Aorta (tissue), 5 donors: ENCODE measurements at places on chromosomes 7 and 10.
A peak's percentile ranks its signal among the peaks of the same experiment; 100 is the strongest.

GRCh38 chr10:61804414-61804813, 97.1 kb upstream of the ARID5B start:
- no peak for DNase-seq

GRCh38 chr7:88835147-88835728, 39.7 kb upstream of the TEX47 start:
- DNase-seq = no peak

DNA sequence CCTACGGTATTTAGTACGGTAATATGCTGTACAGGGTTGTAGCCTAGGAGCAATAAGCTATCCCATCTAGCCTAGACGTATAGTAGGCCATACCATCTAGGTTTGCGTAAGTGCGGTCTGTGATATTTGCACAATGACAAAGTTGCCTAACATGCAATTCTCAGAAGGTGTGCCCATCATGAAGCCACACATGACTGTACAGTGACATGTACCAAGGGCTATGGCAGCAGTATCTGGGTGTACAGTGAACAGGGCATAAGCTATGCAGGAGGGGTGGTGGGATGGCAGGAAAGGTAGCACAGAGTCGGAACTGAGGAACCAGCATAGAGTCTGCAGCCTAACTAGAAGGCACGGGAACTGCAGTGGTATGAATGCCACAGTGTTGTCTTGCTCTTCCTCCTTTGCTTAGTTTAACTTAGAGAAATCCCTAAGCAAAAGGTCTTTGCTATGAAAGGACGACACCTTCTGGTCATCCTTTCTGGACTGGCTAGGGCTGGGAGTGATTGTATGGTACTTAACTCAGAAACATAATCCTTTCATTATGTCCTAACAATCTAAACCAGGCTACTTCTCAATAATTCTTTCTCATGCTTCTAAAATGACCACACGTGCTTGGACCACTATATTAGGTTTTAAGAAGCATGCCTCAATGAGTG, 93.5 kb downstream of the DYNC1I1 start:
- no peak for DNase-seq

- DNase-seq = no peak
Observed at GRCh38 chr7:30596014-30596641, 1.4 kb downstream of the GARS1 start.

DNA sequence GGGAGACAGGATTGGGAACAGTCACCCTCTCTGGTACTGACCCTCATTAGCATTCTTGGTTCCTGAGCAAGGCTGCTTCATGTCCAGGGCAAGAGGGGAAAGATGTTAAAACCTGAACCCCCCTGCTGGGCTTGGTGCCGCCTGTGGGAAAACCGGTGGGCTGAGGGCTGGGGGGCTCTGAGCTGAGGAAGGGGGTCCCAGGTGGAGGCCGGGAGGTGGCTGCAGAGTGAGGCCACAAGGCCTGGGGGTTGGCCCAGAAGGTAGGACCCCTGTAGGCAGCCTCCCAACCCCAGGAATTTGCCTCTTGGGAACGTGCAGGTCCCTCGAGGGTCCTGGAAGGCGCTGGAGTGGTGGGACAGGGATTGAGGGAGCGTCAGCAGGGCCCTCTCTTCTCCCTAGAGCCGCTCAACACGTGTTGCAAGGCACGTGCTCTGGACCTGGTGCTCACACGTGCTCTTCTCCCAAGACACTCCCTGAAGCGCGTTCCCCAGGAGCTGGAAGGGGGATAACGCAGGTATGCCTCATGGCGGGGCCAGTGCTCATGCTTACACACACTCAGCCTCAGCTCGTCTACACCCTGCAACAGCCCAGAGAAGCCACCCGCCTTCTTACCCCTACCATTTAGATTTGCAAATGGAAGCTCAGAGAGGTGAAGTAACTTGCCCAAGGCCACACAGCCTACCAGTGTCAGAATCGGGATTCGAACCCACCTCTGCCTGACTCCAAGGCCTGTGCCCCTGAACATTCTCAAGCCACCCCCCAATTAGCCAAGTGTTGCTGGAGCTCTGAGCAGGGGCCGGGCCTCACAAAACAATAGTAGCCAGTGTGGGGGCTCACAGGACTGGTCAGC, 64.4 kb downstream of the LHPP start:
- DNase-seq = no peak

DNA sequence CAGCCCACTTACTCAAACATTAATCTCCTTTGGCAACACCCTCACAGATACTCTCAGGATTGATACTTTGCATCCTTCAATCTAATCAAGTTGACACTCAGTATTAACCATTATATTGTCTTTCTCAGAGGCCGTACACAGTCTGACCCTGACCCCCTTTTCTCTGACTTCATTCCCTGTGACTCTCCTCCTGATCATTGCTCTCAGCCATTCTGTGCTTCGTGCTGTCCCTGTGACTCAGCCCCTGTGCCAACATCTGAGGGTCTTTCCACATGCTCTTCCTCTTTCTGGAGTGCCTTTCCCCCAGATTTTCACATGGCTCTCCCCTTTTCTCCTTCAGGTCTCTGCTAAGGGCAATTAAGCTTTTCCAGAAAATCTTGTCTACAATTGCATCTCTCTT, 289.0 kb upstream of the PHYHIPL start:
- no peak for DNase-seq

GRCh38 chr7:83836028-83836427, 187.1 kb upstream of the SEMA3E start:
- DNase-seq = no peak

GRCh38 chr10:14468023-14468441, 137.3 kb upstream of the FRMD4A start:
- DNase-seq = no peak

GRCh38 chr10:63273577-63273976, 140.4 kb downstream of the NRBF2 start:
- no peak for DNase-seq

- no peak for DNase-seq
Observed at GRCh38 chr7:96181174-96181573, 140.7 kb downstream of the SLC25A13 start.

DNA sequence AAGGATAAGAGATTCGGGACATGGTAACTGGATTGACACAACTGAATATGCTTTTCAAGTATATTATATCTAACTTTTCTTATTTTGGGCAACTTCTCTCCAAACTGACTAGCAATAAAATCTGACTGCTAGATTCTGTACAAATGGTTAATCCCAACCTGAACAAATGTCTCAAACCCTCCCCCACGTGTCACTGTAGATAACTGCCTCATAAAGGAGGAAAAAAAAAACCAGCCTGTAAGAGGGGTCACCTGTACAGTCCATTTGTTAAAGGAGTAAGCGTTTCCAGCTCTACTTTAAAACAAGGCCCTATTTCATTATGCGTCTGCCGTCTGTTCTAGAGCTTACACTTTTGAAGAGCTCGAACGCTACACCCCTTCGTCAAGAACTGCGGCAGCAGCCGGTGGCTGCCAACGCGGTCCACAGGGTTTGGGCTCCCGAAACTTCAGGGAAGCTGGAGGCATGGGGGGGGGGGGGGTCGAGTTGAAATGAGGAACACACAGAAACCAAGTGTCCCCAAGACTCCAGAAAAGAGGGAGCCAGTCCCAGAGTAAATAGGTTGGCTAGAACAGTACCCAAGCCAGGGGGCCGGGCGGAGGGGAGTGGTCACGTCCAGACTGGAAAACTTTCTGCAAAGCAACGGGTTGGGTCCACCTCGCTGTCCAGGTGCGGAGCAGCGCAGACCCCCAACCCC, 492 bp downstream of the COG5 start:
- no peak for DNase-seq

DNA sequence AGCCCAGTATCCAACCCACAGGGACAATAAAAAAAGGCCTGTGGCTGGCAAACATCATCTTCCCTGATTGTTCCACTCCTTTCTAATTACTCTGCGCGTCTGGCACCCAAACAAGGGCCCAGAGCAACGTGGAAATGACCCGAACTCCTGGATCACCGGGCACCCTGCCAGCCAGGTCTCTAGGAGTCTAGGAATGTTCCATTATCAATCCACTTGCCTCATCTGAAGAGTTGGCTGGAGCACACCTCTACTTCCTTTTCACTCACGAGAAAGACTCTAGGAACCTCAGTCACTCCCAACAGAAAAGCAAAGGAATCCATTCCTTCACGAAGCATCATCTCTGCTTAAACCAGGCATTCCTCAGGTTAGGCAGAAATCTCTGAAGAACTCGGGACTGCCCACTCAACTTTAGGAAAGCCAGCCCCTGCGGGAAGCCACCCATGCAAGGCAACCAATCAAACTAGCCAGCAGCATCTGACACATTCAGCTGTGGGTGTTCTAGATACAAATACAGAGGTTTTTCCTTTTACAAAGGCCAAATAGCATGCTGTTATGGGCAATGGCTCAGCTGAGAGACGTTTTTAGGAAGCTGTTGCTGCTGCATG, 37.7 kb downstream of the ATXN7L1 start:
- DNase-seq = no peak

- DNase-seq = no peak
Observed at GRCh38 chr7:140719721-140720120, 23.2 kb downstream of the NDUFB2 start.

DNA sequence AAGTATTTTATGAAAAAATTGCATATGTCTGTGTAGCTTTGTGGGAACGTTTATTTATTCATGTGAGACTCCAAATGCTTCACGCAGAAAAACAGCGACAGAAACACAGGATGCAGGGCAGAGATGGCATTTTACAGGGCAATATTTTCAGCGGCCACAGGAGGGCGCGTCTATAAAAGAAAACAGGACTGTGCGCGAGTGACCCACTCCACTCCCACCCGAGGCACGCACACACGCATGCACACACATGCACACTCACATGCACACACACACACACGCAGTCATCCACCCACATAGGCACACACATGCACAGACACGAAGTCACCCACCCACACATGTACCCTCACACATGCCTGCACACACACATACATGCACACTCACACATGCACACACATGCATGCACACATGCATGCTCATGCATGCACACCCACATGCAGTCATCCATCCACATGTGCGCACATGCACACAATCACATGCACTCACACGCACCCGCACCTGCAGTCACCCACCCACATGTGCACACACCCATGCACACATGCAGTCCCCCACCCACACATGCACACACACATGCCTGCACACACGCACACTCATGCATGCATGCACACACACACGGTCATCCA, 96.3 kb downstream of the DNAJB6 start:
- DNase-seq = peak; percentile 42

GRCh38 chr10:21398563-21399231, 126.8 kb downstream of the SKIDA1 start:
- no peak for DNase-seq

- DNase-seq = no peak
Observed at GRCh38 chr10:57102236-57102635, 741.2 kb upstream of the ZWINT start.

GRCh38 chr10:86628311-86628710, 26.0 kb upstream of the OPN4 start:
- no peak for DNase-seq

DNA sequence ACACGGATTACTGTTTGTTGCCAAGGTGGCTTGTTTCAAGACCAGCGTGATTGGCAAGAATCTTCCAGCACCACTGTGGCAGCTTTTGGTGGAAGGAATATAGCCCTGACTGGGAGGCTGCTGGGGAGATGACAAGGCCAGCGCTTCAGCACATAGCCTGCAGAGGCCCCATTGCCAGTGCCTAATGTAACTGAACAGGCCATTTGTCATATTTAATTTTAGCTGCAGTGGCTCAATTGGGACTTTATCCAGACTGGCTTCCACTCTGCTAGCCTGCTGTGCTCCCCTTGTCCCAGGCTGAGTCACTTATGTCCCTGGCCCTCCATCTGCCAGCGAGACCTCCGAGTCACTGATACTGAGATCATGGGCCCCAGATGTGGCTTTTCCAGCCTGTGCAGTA, 483.1 kb downstream of the GALNT17 start:
- DNase-seq = peak; percentile 81

GRCh38 chr7:74572301-74572979, 85.1 kb upstream of the GTF2I start:
- no peak for DNase-seq

DNA sequence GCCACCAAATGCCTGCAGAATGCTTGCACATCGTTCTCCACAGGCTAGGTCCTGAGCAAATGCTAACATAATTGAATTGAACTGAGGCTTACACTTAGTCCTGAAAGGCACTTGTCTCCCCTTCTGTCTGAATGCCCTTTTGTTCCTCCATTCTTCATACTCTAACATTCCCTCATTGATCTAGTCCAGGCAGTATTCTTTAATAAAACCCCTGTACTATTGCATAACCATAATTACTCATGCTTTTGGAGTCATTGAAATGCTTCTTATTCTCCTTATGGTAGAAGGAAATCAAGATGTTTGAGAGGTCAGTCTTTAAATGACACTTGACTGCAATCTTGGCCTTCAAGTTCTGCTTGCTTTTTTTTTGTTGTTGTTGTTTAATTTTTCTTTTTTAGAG, 7.1 kb downstream of the PI4K2A start:
- no peak for DNase-seq

- no peak for DNase-seq
Observed at GRCh38 chr10:58502956-58503355, 9.7 kb upstream of the BICC1 start.

DNA sequence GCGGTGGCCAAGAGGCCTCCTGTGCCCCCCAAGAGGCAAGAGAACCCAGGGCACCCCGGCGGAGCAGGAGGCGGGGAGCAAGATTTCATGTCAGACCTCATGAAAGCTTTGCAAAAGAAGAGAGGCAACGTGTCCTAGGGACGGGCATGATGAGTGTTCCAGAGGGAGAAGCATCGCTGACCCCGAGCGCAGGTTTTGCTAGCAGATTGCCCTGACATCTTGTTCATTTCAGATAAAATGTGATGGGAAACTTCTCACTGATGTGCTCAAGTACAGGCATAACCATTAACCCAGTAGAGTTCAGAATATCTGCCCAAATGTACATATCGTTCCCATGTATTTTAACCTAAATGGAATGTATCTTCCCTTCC, 129.2 kb downstream of the APBB1IP start:
- no peak for DNase-seq

GRCh38 chr7:26538689-26539088, 247.0 kb downstream of the SNX10 start:
- DNase-seq = no peak
